ENCODE measurements at places on chromosomes 3 and 15. TPM values are rescaled to one million over a fixed set of nuclear protein-coding genes. Genes with fewer than 3 reads are reported as not detected.

The DUOX2 gene
- total RNA-seq = 0.21 TPM

The TM6SF1 gene
- total RNA-seq = not detected

The ADGRG7 gene
- 1.4 TPM for total RNA-seq

The TMEM45A gene
- 0.95 TPM for total RNA-seq

The PYGO1 gene
- 2.5 TPM for total RNA-seq

The VEPH1 gene
- total RNA-seq = 26.0 TPM

The XCR1 gene
- total RNA-seq = not detected

The ZNF662 gene
- total RNA-seq = 1.1 TPM

The NEK10 gene
- total RNA-seq = 2.3 TPM

The CHRNA7 gene
- 2.0 TPM for total RNA-seq

The LINGO1 gene
- total RNA-seq = not detected

- DNase-seq = no peak
Measured at GRCh38 chr15:32122013-32122412, 91.7 kb downstream of the CHRNA7 start.

- peak; percentile 60 for DNase-seq
Measured at GRCh38 chr15:66472176-66472999, 25.2 kb downstream of the SNAPC5 start.

DNA sequence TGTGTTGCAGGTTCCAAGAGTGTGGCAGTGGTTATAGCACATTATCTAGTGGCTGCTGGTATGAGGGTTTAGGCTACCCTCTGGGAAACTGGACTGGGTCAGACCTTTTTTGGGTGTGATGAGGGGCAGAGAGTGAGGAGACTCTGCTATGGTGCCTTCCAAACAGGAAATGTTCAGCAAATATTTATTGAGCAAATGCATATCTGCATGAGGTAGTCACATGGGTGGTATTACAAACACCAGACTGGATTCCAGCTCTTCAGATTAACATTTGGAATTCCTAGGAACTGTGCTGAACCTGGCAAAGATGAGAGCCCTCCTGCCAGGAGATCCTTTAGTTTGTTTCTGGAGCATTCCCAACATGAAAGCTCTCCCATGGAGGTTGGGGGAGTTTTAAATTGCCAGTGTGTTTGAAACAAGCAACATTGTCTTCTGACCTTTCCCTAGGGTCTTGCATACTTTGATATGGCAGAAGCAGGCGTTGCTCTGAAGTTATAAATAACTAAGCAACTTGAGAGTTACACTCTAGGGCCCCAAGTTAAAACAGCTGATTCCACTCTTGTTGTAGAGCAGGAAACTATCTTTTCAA lies 341.2 kb upstream of the C2CD4B start:
- no peak for DNase-seq

- no peak for DNase-seq
Measured at GRCh38 chr15:30650012-30650929, 24.3 kb downstream of the ARHGAP11B start.

GRCh38 chr3:64873400-64873799 lies 185.6 kb upstream of the ADAMTS9 start:
- no peak for DNase-seq

- DNase-seq = peak; percentile 10
Measured at GRCh38 chr3:14564741-14565140, 24.6 kb upstream of the GRIP2 start.

DNA sequence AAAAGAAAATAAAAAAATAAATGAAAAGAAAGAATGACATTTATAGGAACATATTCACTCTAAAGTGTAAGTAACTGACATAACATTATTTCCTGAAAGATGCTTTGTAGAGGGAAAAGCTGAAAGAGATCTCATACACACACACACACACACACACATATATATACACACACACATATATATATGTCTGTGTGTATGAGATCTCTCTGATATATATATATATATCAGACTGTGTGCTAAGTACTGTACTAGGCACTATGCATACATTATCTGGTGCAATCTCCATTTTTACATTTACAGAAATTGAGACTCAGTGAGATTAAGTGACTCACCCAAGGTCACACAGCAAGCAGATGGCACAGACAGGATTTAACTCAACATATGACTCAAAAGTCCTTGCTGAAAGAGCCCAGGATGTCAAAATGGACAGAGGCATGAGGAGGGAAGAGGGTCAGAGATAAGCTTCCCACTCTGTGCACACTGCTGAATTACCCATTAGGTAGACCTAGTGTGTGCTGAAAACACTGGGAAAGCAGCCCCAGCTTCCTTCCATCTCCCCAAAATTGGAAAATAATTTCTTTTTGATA lies 15.0 kb downstream of the BHLHE40 start:
- no peak for DNase-seq

- DNase-seq = no peak
Measured at GRCh38 chr3:25390605-25391004, 37.5 kb upstream of the RARB start.

DNA sequence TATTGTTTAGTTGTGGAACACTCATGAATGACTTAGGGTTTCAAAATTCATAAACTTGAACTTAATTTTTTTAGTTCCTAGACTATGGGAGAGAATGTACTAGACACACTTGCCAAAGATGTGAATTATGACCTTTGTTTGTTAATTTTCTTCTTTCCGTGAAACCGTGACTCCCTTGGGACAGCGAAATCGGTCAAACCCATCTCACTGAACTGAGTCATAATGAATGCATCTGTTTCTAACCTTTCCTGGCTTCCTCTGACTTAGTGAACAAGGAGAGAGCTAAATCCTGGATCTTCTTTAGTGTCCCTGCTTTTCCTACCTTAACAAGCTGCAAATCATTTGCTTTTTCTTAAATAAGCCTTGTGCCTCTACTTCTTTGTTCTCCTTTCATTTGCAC lies 85.5 kb downstream of the LARS2 start:
- DNase-seq = no peak

DNA sequence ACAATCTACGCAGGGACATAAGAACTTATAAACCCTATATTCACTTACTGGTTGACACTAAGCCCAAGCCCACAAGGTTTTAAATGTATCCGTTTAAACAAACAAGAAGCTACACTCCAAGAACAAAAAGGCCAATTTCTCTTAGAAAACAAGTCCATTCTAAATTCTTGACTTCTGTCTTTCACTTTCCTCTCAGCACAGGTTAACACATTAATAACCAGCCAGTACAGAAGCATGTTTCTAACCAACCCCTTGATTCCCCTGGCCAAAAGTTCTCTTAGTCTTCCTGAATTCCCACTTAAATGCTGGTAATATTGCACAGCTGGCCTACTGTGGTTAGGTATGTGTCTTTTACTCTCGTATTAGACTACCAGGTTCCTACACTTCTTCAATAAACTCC lies 4.7 kb downstream of the DMXL2 start:
- no peak for DNase-seq

DNA sequence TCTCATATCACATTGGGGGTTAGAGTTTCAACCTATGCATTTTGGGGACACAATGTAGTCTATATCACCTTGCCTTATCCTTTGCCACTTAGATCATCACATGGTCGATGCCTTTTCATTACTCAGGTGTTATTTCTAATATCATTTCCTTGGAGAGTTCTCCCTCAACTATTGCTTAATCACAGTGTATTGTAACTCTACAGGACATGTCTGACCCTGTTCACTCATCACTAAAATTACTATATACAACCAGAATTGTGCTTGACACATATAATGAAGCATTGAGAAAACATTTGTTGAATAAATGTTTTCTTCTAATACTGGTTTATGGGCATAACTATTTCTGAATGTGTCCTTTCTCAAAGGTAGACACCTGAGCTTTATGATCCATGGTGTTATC lies 207.4 kb downstream of the EPHA6 start:
- DNase-seq = no peak

DNA sequence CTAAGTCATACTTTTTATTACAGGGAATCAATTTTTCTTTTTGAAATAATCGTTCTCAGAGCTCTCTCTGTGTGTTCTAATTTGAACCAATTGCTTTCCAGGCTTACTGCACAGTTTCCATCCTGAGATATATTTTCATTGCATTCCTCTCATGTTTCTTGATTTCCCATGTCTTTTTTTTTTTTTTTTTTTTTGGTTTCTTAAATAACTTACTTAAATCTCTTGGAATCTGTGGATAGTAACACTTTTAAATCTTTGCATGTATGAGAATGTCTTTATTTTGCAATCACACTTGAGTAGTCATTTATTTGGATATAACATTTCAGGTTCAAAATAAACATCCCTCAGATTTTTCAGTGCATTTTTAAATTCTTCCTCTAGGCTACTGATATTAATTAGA lies 14.5 kb upstream of the ABTB1 start:
- no peak for DNase-seq

GRCh38 chr15:71237456-71238188 lies 122.4 kb downstream of the THSD4 start:
- DNase-seq = no peak

DNA sequence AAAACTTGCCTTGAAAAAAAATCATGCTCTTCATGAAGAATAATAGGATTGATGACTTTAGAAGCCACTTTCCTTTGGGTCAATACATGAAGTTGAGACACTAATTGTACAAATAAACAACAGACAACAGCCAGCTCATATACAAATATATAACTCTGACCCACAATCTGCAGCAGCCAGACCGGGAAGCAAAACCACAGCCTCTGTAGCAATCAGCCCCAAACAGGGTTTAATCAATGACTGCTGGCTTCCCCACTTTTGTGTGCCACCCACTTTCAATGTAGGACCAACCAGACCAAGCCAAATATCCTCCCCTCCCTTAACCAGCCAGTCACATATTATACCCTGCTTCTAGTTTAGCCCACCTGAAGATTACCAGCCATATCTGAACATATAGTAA lies 39.0 kb downstream of the IFT57 start:
- no peak for DNase-seq

Data from Calu3 (cell line).